ENCODE measurements at places on chromosomes 12 and 14. TPM values are rescaled to one million over a fixed set of nuclear protein-coding genes. Genes with fewer than 3 reads are reported as not detected.

Gene RDH12
- polyA plus RNA-seq = not detected

Gene DIO2
- 0.47 TPM for polyA plus RNA-seq

GRCh38 chr12:71556448-71556847 lies 107.2 kb downstream of the ZFC3H1 start:
- no peak for DNase-seq

DNA sequence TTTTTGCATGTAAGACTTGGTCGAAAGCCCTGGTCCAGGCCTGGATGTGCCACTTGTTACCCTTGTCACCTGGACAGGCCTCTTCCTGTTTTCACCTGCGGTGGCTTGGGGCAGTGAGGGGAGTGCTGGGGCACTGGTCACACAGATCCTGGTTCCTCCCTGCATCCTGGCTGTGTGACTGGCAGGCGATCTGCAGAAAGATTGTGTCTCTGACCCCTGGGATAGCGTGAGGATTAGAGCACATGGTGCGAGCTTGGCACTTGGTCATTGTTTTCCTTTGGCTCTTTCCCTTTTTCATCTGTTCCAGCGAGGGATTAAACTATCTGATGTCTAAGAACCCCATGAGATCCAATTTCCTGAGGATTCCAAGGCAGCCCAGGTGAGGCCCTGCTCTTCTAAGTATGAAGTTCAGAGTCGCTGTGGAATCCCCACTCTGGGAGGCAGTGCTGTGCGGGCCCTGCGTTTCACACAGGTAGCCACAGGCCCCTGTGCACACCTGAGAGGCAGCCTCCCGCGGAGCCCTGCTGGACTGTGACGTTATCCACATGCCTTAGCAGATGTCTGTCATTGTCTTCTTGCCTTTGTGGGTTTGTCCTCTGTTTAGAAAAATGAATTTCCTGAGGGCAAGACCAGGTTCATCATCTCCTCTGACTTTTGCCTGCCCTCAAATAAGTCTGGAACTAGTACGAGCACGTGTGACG lies 288.4 kb downstream of the CACNA1C start:
- no peak for DNase-seq

DNA sequence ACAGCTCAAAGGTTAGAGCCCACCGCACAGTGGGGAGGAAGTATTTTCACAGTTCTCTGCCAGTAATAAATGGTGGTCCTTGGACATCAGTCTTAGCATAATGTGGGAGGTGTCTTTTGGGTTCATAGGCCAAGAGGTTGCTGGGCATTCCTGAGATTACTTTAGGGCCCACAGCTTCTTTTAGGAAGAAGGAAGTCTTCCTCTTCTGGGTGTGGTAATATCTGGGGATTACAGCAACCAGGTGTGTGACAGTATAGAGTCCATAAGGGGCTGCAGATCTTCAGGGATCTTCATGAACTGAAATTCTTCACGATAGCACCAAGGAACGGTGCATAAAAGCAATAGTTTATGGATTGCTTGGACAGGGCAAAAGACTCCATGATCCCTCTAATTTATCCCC lies 56.2 kb upstream of the PTGR2 start:
- DNase-seq = no peak

Measured in left renal pelvis (tissue), 4 donors.